Fibroblast of mammary gland (primary cell): ENCODE measurements at places on chromosomes 2 and 18.

GRCh38 chr2:7209757-7210555 is 292.7 kb downstream of the RNF144A start:
- no peak for DNase-seq

DNA sequence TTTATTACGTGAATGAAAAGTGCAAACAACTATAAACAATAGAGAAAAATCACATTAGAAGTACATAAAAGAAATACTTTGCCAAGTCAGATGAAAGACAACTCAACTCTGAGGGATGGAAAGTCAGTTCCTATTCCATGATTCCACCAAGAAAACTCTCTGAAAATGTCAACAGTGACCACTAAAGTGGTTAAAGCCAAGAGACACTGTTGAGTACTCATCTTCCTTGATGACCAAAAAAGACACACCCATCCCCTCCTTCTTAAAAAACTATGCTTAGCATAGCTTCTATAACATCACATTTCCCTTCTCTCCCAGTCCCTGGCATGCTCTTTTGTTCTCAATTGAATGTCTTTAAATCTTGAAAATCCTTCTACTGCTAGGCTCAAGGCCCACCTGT is 160.0 kb downstream of the TCF4 start:
- DNase-seq, result peak; percentile 49

- DNase-seq, result peak; percentile 57
Observed at GRCh38 chr2:42142547-42143184, 26.5 kb upstream of the EML4 start.

DNA sequence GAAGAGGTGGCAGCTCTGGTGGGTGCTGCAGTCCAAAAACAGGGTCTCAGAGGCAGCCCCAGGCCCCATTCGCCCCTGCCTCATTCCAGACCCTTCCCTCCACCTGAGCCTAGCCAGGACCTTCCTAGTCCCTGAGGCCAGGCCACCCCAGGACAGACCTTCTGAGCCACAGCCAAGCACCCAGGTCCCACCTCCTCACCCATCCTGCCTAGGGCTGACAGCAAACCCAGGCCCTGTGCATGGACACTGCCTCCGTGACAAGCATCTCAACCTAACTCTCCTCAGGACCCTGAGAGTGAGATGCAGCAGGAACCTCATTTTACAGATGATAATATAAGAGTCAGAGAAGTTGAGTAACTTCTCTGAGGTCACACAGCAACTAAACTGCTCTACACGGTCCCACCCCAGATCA is 15.5 kb downstream of the ADRA2B start:
- DNase-seq, result no peak

GRCh38 chr2:85037622-85038021 is 66.7 kb downstream of the KCMF1 start:
- no peak for DNase-seq

DNA sequence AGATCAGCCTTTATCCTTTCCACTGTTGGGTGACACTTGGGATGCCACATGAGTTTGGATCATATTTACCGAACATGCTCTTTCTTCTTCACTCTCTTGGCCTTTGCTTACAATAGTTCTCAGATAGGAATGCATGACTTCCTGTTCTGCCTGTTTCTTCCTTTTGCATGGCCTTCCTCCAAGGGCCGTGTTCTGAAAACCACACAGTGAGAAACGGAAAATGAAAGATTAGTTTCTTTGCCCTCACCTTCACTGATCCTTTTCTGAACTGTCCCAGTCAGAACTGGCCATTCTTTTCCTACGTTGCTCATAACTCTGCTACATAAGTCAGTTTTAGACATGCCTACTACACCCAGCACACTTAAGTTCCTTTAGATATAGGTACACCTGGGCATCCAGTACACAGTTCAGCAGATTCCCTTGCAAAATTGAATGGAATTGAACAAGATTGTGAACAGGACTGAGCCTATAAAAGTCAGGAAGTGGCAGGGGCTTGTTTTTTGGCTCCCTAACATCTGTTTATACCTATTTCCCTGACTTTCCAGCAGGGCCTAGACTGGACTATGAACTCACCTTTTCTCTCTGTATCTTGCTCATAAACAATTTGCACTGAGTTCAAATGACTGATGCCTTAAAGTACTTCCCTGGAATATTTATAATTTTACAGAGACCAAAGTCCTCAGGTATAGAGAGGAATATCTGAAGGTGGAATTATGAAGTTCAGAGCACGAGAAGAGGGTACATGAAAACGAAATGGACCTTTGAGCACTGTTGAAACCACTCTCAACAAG is 186.4 kb upstream of the ST6GAL2 start:
- no peak for DNase-seq

GRCh38 chr2:10267036-10267435 is 35.7 kb upstream of the HPCAL1 start:
- DNase-seq, result no peak

GRCh38 chr2:235390816-235391194 is 103.0 kb upstream of the AGAP1 start:
- DNase-seq, result no peak

DNA sequence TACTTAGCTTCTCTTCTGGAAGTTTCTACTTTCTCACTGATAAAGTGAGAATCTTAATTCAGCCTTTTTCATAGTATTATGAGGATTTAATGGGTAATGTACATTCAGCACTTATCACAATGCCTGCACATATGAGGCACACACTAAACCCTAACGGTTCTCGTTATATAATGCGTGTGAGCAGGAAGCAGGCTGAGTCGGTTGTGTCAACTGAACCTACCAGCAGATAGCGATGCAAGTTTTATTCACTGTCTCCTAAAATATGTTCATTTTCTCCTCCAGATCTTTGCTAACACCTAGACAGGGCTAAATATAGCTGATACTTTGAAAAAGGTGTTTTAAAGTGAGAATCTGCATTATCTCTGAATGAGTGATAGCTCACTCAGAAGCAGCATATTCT is 201.6 kb downstream of the ALPK2 start:
- no peak for DNase-seq

- DNase-seq, result peak; percentile 55
Observed at GRCh38 chr2:222641336-222641735, 14.6 kb downstream of the FARSB start.

DNA sequence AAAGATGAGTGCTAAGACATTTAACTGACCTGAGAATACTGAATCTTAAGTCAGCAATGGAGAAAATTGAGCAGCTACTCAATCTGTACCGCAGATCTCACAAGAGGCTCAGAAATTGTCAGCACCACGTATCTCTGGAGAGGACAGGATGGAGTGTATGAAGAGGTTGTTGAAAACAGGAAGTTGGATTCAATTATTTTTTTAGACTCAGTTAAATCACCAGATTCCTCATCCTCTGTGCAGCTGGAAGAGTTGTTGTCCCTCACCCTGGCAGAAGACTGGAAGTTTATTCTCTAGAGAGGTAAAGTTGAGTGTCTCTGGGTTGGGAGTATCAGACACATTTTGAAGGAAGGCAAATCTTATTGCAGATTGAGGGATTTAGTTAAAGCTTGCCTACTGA is 114.9 kb upstream of the NT5C1B start:
- peak; percentile 30 for DNase-seq

DNA sequence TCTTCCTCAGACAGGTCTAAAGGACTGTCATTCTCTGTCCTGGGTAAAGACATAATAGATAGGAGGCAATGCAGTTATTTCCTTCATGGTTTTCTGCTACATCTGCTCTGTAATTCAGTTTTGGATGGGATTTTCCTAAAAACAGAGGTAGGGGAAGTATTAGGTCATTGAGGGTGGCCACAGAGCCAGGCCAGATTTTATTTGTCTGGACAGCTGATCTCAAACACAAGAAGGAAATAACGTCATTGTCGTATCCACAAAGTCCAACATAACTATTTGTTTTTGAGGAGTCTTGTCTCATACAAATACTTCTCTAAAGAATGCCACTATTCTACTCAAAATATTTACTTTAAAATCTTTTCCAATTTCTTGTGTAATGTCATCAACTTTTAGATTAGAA is 154.8 kb upstream of the MAP2 start:
- no peak for DNase-seq

GRCh38 chr2:9707008-9707407 is 76.2 kb upstream of the YWHAQ start:
- no peak for DNase-seq

DNA sequence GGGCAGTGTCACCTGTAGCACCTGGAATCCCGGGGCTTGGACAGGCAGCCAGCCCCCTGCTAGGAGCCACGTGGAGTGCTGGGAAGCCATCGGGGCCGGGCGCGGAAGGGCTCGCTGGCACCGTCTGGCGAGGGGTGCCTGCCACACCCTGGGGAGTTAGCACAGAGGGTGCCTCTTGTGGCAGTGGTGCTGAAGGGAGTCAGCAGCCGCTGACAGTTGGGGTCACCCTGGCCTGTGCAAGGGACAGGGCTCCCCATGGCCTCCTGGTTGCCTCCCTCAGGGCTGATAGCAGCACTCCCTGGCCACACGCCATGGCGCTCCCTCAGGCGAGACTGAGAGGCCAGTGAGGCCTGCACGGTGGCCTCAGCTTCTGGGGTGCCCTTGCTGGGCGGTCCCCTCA is 13.9 kb upstream of the D2HGDH start:
- DNase-seq, result no peak

DNA sequence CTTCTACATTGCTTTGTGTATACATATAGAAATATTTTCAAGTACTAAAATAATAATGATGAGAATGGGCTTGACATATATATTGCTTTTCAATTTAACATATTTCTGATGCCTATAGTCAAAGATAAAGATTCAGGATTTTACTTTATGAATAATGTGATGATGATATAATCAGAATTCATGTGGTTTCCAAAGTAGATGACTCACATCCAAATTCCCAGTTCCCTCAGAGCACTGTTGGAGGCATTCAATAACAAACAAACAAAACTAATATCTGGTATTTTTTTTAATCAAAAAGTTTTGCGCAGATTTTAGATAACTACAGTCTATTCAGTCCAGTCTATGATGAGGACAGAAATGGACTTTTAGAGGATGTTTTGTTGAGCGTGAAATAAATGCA is 2094.5 kb upstream of the CELF4 start:
- DNase-seq, result peak; percentile 44

GRCh38 chr2:51846796-51847195 is 814.9 kb upstream of the NRXN1 start:
- peak; percentile 1 for DNase-seq

GRCh38 chr2:144379851-144380311 is 140.0 kb downstream of the ZEB2 start:
- no peak for DNase-seq

DNA sequence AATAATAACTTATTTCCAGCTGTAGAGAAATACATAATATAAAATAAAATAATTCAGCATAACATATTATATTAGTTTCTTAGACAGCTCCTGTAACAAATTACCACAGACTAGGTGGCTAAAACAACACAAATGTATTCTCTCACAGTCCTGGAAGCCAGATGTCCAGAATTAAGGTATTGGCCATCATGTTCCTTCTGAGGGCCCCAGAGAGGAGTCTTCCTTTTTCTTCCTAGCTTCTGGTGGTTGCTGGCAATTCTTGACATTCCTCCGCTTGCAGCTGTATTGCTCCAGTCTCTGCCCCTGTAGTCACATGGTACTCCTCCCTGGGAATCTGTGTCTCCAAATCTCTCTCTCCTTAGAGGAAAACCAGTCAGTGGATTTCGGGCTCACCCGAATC is 146.8 kb downstream of the RBM43 start:
- peak; percentile 50 for DNase-seq

DNA sequence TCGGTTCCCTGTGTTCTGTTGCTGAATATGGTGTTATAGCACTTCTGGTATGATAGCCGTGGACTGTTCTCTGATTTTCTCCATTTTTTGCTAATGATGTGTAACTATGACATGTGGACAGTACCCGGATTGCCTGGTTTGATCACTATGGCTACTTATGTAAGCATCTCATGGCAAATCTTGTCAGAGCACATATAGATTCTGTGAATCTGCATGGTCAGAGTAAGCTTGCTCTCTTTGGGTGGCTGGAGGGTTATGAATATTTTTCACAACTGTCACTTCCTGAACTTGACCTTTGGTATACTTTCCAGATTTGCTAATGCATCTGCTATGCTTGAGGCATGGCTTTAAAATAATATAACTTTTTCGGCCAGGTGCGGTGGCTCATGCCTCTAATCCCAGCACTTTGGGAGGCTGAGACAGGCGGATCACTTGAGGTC is 36.8 kb upstream of the ATP8B1 start:
- DNase-seq, result peak; percentile 48

- no peak for DNase-seq
Observed at GRCh38 chr2:50791271-50791670, 240.7 kb downstream of the NRXN1 start.

GRCh38 chr2:188380280-188380679 is 88.6 kb downstream of the GULP1 start:
- DNase-seq, result no peak

DNA sequence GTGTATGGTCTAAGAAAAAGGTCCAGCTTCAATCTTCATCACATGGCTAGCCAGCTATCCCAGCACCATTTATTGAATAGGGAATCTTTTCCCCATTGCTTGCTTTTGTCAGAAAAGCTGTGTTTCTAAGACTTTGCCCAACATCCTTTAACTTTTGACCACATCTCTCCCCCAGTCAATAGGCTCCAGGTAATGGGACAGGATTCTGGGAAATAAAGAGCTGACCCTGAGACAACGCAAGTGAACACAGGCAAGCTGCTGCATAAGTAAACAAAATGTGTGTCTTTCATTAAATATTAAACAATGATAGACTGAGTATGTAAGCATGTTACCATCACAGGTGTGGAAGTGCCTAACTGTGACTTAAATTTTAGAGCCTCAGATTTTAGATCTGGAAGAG is 23.0 kb downstream of the FAM110C start:
- no peak for DNase-seq

DNA sequence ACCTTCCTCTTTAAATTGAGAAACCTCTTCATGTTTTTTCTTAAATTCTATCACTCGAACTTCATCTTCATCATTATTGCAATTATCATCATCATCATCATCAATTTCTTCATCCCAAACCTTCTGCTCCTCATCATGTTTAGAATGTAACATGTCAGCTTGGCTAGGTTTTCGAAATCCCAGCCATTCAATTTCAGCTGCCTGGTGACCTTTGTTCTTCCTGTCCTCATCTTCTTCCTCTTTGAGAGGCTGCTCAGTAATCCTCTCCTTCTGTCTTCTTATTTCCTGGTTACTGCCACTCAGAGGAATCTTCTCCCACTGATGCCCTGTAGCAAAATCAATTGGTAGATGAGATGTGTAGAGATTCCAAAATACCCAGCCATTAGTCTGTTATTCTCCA is 4.2 kb downstream of the ERMN start:
- no peak for DNase-seq

GRCh38 chr18:24757134-24757533 is 296.7 kb downstream of the HRH4 start:
- DNase-seq, result no peak

- DNase-seq, result no peak
Observed at GRCh38 chr2:236916181-236916580, 169.5 kb upstream of the COPS8 start.

- DNase-seq, result peak; percentile 73
Observed at GRCh38 chr2:44044281-44044720, 48.5 kb upstream of the LRPPRC start.

GRCh38 chr2:12816379-12817306 is 99.9 kb downstream of the TRIB2 start:
- DNase-seq, result peak; percentile 88

GRCh38 chr2:56148825-56149224 is 35.0 kb upstream of the CCDC85A start:
- DNase-seq, result no peak

- peak; percentile 100 for DNase-seq
Observed at GRCh38 chr2:110101280-110101844, 14.3 kb downstream of the MALL start.
